ENCODE measurements at places on chromosomes 16 and 17.
A peak's percentile ranks its signal among the peaks of the same experiment; 100 is the strongest.

- no peak for DNase-seq
These were observed 28.4 kb downstream of the UBALD1 start for GRCh38 chr16:4586291-4586690.

DNA sequence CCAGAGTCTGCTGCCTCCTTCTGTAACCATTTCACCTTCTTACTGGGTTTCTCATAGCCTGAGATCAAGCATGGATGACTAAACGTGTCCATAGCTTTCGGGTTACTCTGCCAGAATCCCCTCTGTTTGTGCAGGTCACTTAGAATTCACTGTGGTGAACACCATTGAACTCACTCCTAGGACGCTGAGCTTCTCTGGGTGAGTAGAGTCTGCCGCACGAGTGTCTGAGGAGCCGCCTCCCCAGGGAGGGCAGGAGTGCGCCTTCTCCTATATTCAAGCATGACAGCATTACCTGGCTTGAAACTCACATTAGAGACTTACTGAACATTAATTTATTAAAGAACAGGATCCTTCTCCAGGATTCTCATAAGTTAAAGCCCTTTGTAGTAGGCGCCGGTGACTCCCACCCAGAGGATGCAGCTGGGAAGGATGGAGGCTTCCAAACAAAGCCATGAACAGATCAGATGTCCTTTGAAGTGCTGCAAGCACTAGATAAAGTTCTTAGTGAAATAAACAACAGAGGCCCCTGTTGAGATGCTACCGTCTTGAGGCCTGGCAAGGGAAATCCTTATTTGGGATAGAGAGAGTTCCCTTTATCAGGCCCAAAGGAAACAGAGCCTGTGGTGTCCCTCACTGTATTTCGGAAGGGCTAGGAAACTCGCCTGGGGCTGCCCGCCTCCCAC lies 144.6 kb upstream of the PLCG2 start:
- peak; percentile 46 for DNase-seq

- DNase-seq, result no peak
These were observed 55.7 kb upstream of the FBXO47 start for GRCh38 chr17:39022924-39023323.

DNA sequence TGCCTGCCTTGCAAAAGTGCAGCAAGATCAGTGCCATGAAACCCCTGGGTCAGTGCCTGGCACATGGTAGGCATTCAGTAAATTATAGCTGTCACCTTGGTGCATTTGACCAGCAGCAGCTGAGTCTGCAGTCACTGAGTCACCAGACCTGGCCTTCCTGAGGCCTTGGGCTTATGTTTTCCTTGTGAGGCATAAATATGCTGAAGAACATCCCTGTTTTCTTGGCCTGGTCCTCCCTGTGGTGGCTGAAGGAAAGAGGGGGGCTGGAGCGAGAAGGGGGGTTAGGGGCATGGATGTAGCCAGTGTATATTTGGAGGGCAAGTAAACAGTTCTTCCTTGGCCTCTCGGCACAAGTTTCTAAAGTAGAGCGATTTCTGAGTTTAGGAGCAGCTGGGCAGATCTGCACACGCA lies 26.5 kb downstream of the EPN2 start:
- no peak for DNase-seq

DNA sequence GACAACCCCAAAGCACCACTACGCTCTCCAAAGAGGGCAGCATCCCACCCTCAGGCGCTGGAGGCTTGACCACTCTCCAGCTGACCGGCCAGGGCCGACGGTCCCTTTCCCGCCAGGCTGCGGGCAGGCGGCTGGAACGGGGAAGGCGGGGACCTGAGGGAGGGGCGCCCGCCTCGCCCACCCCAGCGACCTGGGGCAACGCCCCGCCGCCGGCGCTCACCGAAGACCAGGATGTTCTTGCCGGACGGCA lies 431 bp downstream of the DYNC1LI2 start:
- DNase-seq, result peak; percentile 45

- DNase-seq, result peak; percentile 5
These were observed 119.6 kb upstream of the CNTNAP4 start for GRCh38 chr16:76157629-76158028.

DNA sequence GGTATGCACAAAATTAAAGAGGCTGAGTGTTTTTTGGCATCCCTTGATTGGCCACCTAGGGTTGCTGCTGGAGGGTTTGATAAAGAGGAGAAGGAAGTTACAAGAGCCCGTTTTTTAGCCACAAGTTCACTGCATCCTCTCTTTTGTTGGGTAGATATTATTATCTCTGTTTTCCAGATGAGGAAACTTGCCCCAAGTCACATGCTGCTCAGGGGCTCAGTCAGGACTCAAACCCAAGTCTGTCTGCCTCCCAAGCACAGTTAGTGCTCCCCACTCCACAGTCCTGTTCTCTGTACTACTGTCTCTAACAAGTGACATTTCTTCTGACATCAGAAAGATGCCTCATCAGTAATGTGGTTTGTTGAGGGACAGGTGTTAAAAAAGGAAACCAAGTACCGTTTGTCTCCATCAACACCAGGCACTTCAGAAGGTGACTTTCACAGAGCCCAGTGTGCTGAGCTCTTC lies 1.4 kb downstream of the NT5M start:
- DNase-seq, result no peak

GRCh38 chr16:79372503-79373184 lies 227.9 kb downstream of the MAF start:
- no peak for DNase-seq

GRCh38 chr17:81386646-81387099 lies 8.6 kb upstream of the BAHCC1 start:
- no peak for DNase-seq

DNA sequence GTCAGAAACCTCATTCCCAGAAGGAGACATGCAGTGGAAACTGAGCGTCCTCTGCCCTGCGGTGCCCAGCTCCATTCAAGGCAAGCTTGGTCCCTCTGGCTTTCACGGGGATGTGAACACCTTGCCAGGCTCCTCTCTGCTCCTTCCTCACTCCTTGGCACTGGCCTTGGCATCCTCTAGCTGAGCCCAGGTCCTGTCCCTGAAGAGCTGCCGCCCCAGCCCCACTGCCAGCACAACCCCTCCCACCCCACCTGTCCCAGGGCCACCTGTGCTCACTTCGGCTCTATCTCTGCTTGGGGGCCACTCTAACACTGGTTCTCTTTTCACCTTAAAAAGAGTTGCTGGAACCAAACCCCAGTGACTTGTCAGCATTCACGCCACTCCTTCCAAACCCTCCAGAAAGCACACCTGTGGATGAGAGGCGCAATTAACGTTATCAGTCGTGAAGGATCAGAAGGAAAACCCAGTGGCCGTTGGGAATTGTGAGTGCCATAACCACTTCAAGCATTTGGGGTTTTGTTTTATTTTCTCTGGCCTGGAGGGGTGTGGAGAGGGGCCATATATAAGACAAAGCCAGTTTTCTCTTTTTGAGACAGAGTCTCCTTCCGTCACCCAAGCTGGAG lies 103.7 kb downstream of the AXIN2 start:
- DNase-seq, result no peak

DNA sequence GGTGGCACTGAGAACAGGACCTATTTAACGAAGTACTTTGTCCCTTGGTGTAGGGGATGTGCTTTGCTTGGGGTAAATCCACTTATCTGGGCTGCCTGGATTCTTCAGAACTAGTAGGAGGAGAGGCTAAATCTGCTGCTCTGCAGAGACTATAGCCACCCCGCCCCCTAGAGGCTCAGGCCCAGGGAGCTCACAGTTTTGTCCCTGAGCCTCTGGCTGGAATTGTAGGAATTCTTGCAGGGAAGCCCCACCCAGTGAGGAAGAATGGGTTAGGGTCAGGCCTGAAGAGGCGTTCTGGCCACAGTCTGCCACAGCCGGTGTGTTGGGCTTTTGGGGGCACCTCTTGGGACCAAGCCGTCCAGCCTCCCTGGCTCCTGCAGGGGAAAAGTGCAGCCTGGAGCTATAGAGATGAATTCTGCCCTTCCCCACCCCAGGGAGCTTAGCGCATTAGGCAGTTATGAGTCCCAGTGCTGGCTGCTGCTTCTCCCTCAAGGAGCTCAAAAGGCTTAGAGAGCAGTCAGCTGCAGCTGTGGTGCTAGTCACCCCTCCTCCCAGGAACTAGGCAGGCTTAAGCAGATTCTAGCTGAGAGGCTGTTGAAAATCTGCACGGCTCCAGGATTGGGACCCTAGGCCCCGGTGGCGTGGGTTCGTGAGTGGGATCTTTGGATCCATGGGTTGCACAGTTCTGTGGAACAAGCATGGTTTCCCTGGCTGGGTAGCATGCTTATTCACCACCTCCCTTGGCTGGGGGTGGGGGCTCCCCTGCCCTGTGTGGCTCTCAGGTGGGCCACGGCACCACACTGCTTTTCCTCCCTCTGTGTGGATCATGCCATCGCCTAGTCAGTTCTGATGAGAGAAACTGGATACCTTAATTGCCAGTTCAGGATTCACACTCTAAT lies 237.4 kb upstream of the TOM1L1 start:
- no peak for DNase-seq

DNA sequence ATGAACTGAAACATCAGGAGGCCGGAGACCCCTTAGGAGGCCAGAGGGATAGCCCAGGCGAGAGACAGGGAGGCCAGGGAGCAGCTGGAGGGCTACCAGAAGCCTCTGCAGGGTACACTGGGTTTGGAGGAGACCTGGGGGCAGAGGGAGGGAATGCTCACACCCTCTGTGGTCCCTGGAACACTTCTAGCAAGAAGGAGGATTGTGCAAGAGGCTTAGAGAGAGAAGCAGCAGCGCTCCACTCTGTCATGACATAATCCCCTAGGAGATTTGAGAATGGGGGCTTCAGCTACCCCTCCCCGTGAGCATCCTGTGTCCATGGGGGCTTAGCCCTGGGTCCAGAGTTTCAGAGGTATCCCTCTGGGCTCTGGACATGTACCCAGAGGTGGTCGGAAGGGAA lies 15.8 kb downstream of the GPR142 start:
- DNase-seq, result no peak

- DNase-seq, result no peak
These were observed 22.5 kb downstream of the AXIN2 start for GRCh38 chr17:65538675-65539529.

GRCh38 chr16:8655184-8655717 lies 19.2 kb upstream of the ABAT start:
- peak; percentile 47 for DNase-seq

DNA sequence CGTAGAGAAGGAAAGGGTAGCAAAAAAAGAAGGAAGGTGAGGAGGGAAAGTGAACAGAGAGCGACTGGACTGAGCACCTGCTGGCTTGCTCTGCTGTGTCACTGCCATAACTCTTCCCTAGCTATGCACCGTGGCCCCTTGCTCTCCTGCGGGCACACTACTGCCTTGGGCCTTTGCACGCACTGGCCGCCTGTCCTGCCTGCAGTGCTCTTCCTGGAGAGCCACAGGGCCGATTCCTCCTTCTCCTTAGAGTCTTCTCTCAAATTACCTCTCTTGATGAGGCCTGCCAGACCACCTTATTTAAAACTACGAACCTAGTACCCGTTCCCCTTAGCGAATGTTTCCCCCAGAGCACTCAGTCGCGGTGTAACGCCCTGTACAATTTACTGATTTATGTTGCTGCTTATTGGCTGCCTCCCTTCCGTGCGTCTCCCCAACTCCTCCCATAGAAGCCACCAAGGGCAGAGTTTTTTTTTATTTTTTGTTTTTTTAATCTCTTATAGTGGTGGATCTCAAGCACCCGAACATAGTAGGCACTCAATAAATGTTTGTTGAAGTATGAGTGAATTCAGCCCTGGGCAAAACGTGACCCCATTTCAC lies 70.3 kb downstream of the RAI1 start:
- no peak for DNase-seq

GRCh38 chr17:82791532-82791931 lies 39.7 kb downstream of the TBCD start:
- DNase-seq, result no peak

GRCh38 chr16:65666132-65666941 lies 544.5 kb upstream of the CDH11 start:
- DNase-seq, result no peak

DNA sequence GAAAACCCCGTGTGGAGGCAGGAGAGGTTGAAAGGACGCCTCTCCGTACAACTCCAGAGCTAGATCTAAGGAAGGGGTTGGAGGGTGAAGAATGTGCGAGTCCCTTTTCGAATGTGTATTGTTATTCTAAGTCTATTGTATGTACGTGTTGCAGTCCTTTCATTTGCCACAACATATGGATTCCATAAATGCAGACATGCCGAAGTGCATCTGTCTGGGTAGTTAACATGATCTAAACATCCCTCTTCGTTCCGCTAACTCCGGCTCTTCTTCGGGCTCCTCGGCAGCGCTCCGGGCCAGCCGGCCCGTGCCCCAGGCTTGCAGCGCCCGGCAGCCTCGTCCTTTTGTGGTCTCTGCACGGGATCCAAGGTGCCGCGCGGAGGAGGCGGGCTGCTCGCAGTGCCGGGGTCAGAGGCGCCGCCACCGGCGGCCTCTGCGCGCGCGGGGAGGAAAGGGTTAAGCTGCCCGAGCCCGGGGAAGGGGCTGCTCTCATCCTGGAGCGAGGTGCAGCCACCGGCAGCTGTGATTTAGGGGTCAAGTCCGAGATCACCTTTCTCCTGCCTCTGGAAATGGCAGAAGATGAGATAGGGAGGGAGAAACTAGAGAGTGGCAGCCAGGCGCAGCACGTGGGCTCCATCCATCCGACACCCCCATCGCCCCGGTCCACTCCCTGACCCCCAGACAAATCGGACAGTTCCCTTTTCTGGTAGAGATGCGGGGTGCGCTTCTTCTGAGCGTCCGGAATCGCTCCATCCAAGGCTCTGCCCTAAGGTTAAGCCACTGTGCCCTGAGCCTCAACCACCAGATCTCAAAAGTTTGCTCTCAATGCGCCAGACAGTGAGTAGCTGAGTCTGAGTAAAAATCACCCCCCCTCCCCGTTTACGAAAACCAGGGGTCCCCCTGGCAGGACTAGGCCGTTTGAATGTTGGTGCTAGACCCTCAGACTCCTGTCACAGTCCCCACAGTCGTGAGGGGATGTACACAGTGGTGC lies 15.1 kb upstream of the ZFHX3 start:
- no peak for DNase-seq

GRCh38 chr17:79295307-79295706 lies 220.7 kb downstream of the ENGASE start:
- DNase-seq, result no peak

DNA sequence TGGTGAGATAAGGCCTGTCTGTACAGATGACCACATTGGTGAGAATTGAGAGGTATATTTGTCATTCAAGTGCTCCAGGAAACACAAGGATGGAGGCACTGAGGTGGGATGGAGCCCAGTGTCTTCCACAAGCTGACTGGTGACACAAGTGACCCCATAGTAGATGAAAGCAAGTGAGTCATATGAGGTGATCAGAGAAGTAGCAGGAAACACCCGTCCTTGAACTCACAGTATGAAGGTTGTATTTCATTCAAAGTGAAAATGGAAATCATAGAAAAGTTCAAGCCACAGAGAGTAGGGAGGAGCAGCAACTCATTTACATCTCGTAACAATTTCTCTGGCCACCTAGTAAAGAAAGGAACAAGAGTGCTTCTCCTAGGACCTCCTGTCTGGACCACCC lies 609.8 kb downstream of the HS3ST4 start:
- DNase-seq, result no peak

DNA sequence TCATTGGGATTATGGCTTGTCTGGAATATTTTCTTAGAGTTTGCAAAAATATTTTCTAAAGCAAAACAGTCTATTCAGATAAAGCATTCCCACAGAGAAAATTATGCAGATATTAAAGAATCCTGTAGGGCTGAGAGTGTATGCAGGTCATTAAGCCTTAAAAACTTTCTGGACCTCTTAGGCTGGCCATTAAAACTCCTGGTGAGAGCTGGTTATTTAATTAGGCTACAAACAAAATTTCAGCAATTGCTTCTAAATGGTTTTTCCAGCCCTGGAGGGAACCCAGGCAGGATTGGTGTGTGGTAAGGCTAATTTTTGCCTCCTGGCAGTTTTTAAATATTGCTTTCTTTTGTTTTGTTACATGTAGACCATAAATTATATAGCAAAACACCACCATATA lies 27.3 kb upstream of the SMG1 start:
- DNase-seq, result no peak

Measured in HEK293T (cell line).